ENCODE measurements at places on chromosomes 5 and 9.

GRCh38 chr9:117191504-117192261 is 223.2 kb downstream of the ASTN2 start:
- no peak for DNase-seq

DNA sequence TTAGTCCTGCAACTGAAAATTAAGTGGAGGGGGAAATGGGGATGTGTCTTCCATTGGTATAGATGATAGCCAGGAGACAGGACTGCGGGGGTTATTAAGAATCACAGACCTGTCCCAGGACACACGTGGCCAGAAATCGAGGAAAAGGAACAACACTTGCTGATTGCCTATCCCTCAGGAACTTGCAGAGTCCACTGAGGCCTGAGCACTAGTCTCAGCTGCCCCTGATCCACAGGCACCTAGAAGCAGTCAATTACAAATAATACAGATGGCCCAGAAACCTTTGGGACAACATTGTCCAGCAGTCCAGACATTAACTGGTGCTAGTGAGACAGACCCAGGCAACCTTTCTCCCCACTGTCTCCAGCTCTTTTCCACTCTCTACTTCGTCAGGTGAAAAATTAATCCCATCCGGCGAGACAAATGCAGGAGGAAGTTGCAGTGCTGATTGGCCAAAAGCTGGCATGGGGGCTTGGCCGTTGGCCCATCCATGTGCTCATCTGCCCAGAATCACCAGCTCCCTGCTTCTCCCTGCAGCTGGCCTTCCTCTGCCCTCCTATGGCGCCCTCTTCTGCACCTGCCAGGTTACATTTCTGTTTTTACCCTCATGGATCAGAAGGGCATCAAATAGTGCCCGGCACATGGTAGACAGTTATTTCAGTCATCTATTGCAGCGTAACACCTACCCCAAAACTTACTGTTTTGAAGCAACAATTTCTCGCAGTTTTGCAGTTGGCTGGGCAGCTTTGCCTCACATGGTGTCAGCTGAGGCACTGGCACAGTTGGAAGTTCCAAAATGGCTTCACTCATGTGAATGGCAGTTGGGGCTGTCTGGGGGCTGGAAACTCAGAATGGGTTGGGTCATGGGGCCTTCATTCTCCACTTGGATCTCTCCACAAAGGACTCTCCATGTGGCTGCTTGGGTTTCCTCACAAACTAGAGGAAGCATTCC is 3.6 kb upstream of the B4GALT1 start:
- DNase-seq: peak; percentile 80

DNA sequence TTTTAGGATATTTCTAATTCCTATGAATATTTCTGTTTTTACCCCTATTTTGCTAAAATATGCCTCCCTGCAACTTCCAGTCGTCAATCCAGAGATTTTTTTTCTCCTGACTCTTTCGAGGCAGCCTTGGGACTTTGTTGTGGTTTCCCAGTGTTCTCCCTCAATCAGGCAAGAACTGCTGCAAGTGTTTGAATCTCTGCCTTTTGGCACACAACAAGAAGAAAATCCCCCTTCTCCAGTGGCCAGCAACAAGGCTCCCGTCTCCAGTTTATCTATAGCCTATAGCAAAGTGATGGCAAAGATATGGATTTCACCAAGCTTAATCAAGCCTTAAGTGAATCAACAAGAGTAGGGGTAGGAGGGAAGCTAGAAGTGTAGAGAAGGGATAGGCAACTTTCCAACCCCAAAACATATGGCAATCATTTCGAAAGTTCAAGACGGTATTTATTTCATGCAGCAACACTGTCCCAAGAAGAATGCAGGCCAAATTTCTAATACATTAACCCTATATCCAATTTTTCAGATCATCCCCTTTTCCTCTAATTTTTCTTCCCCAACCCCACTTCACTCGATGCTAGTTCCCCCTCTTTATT is 37.7 kb upstream of the PAPPA start:
- no peak for DNase-seq

- DNase-seq: no peak
These were observed 1.9 kb upstream of the PJA2 start for GRCh38 chr5:109411627-109412026.

GRCh38 chr5:141715346-141715905 is 33.4 kb upstream of the ARAP3 start:
- DNase-seq: no peak

Data from sigmoid colon (tissue), 7 donors.